Neural progenitor cell (in vitro differentiated cells): ENCODE measurements at places on chromosomes 6 and 20. TPM values are rescaled to one million over a fixed set of nuclear protein-coding genes. Genes with fewer than 3 reads are reported as not detected.
A peak's percentile ranks its signal among the peaks of the same experiment; 100 is the strongest.

DNA sequence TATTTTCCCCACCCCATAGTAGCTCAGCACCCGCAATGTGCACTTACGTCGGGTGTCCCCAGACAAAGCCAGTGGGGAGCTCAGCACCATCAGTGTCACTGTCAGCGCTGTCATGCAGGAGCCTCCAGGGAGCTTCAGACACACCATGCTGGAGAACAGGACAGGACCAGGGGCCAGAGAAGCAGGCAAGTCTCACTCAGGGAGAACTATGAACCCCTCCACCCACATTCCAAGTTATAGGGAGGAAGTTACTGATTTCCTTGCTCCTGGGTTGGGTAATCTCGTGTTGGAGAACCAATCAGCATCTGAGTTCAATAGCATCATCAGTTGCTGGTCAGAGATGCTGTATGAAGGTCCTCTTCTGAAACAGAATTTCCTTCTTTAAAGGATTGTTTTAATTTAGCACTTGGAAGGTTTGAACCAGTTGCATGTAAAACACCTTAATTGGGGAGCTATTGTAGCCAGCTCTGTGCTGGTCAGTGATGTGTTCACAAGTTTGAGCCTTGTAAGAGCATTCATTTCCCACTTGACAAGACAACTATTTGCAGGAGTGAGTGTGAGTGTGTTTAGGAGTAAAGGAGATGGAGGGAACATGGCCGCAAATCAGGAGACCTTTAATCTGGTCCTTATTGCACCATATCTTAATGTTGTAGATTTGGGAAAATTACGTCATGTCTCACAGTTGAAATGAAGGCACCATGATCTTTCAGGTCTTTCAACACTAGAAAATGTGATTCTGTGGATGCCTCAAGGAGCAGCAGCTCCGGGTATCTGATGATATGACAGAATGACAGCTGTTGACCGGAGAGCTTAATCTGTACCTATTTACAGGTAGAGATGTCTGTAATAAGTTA, at the start of gene HLA-DRB1:
Gene HLA-DRB1 (minus strand): TSS at position 253 of the 854 bp plus-strand sequence. CDS start 106 bp downstream, at position 147.
- peak; percentile 27 for DNase-seq
- peaks cover 18% of the 10 kb centered on the region for H3K27me3 ChIP-seq
- H3K4me1 ChIP-seq = peaks cover 5% of the 10 kb centered on the region
- H3K27ac ChIP-seq = no peak within 1 kb of the TSS

GRCh38 chr6:42742116-42742894, 3.6 kb downstream of the TBCC start:
- H3K4me3 ChIP-seq = no peak overlapping the region
- no peak for DNase-seq
- H3K27me3 ChIP-seq = no peaks in the 10 kb centered on the region

- no peaks in the 10 kb centered on the region for H3K4me1 ChIP-seq
- no peak overlapping the region for H3K4me3 ChIP-seq
- H3K27ac ChIP-seq = no peak overlapping the region
- H3K27me3 ChIP-seq = no peaks in the 10 kb centered on the region
- DNase-seq = no peak
These were observed 59.3 kb upstream of the AKAP12 start for GRCh38 chr6:151180330-151181048.

- no peaks in the 10 kb centered on the region for H3K27me3 ChIP-seq
- DNase-seq = peak; percentile 64
- no peak overlapping the region for H3K4me3 ChIP-seq
- H3K36me3 ChIP-seq = no peaks in the 10 kb centered on the region
- no peak overlapping the region for H3K27ac ChIP-seq
- no peaks in the 10 kb centered on the region for H3K4me1 ChIP-seq
These were observed 161.3 kb upstream of the GGTLC1 start for GRCh38 chr20:24149881-24150307.

DNA sequence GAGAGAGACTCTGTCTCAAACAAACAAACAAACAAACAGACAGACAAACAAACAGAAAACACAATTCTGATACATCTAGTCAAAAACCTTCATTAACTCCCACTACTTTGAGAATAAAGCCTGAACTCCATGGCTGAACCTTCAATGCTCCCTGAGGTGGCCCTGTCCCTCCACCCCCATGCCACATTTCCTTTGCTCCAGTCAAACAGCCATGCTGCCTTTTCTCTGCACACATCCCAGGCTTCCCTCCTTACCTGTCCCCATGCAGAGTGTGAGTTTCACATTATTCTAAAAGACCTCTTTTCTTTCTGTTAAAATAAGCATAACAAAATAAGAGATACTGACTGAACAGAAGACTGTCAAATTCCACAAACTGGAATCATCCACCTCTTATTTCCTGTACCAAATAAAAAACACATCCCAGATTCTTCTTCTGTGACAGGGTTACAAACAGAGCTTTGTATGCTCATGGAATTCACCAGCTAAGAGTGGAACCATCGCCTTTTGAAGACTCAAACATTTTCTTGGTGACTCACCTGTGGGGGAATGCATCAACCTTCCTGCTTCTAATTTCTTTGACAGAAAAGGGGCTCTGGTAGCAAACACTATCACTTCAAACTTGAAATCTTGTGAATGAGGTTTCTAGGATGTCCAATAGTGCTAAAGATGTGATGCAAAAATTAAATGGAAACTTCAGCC, 71.0 kb upstream of the SLC22A16 start:
- no peaks in the 10 kb centered on the region for H3K27me3 ChIP-seq
- no peak overlapping the region for H3K4me3 ChIP-seq
- no peak overlapping the region for H3K27ac ChIP-seq
- no peaks in the 10 kb centered on the region for H3K4me1 ChIP-seq
- no peaks in the 10 kb centered on the region for H3K36me3 ChIP-seq
- no peak for DNase-seq

DNA sequence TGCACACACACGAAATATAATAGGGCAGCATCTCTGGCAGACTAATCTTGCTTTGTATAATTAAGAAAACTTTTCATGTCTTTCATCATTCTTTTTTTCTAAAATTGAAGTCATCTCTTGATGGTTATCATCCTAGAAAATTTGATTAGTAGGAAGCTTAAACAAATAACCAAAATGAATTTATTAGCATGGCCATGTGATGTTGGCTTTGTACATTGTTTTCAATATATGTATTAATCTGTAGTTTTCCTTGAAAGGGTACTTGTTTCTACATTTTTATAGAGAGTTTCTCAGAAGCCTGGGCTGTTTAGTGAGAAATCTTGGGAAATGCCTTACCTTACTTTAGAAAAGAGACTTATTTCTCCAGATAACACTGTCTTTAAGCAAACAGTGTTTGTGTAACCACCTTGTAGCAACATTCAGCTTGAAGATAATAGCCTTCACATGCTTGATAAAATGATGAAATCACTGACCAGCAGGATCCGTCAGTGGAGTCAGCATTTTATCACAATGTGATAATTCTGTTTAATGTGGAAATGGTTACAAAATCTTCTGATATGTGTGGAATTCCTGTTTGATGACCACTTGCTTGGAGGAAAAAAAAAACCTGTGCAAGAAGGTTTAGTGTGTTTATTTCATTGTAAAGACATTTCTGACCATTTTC, 147.8 kb downstream of the MACROD2 start:
- no peak overlapping the region for H3K27ac ChIP-seq
- no peak for DNase-seq
- H3K36me3 ChIP-seq = no peaks in the 10 kb centered on the region
- no peak overlapping the region for H3K4me3 ChIP-seq
- H3K27me3 ChIP-seq = no peaks in the 10 kb centered on the region
- peaks cover 8% of the 10 kb centered on the region for H3K4me1 ChIP-seq

DNA sequence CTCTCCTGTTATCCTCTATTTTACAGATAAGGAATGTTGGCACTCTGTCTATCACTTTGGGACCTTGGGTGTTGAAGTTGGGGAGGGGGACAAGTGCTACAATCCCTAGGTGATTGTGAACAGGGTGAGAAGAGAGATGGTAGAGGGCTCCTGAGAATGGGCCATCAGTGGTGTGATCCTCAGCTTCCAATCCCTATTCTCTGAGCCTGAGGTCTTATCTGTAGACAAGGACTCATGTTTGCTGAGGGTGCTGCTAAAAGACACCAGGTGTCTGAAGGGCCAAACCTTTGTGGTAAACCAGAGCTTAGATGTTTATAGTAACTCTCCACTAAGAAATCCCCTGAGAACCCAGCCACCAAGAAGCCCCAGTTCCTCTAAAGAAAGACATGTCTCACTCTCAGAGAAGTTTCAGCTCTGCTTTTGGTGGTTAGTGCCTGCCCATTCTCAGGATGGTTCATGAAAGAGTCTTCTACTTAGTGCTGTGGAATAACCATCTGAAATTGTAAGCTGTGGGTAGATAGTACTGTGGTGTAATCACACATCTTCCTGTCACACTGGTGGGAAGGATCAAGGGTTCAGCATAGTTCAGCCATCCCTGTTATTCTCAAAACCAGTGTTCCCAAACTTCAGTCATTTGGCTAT, 58.2 kb upstream of the IL20RA start:
- DNase-seq = no peak
- H3K4me3 ChIP-seq = no peak overlapping the region
- no peak overlapping the region for H3K27ac ChIP-seq
- H3K36me3 ChIP-seq = no peaks in the 10 kb centered on the region

- DNase-seq = no peak
- peaks cover 51% of the 10 kb centered on the region for H3K27me3 ChIP-seq
- no peaks in the 10 kb centered on the region for H3K36me3 ChIP-seq
- H3K27ac ChIP-seq = no peak overlapping the region
- peaks cover 6% of the 10 kb centered on the region for H3K4me1 ChIP-seq
These were observed 93.8 kb upstream of the SIRPA start for GRCh38 chr20:1801225-1801928.

- H3K4me3 ChIP-seq = no peak overlapping the region
- H3K27ac ChIP-seq = no peak overlapping the region
- H3K4me1 ChIP-seq = no peaks in the 10 kb centered on the region
- H3K36me3 ChIP-seq = no peaks in the 10 kb centered on the region
These were observed 191.2 kb downstream of the MANEA start for GRCh38 chr6:95768539-95768938.

DNA sequence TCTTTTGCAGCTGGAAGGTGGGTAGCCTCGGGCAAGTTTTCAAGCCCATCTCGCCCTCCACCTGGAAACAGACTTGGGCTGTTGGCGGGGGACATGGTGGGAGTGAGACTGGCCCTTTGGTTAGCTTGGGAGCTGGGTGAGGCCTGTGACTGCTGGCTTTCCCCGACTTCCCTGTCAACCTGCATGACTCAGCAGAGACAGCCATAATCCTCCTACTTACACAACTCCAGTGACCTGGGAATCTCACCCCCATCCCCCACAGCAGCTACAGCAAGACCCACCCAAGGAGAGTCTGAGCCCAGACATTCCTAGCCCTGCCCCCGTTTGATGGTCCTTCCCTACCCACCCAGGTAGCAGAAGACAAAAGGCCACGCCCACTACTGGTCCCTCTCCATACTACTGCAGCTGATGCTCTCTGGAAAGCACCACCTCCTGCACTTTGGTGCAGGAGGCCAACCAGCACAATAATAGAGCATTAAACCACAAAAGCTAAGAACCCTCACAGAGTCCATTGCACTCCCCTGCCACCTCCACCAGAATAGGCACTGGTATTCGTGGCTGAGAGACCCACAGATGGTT, 188.4 kb downstream of the TRDN start:
- H3K27me3 ChIP-seq = no peaks in the 10 kb centered on the region
- H3K4me3 ChIP-seq = no peak overlapping the region
- no peak for DNase-seq

DNA sequence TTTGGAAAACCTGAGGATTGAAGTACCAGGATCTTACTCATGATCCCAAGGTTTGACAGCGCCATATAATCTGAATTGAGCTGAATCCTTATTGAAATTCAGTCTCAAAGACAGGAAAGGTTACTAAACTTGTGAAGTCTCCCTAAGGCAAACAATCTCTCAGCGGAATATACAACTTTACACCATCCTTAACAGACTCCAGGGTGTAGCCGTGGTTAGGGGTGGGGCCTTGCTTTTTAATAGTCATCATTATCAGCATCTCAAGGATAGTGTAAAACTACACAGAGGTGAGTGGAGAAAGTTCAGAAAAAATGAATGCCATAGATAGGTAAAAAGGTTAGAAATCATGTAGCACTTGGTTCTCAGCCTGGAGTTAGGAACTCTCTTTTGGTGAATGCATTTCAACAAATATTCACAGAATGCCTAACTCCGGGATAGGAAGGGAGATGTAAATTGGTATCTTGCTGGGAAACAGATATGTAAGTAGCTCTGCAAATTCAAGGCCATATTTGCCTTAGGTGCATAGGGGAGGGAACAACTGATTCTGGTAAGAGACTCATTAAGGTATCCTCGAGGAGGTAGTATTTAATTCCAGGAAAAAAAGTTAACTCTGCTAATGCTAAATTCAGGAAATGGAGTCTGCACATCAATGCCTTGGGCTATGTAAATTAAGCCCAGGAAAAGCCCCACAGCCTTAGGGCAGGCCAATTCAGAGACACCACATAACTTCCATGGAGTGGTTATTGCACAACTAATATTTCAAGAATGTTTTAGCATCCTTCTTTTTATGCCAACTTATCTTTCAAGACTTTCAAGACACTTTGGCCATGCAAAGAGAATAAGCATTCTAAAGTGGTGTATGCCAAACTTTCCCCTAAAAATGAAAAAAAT, 61.6 kb downstream of the SNAP25 start:
- no peaks in the 10 kb centered on the region for H3K27me3 ChIP-seq
- no peaks in the 10 kb centered on the region for H3K4me1 ChIP-seq
- H3K36me3 ChIP-seq = no peaks in the 10 kb centered on the region

DNA sequence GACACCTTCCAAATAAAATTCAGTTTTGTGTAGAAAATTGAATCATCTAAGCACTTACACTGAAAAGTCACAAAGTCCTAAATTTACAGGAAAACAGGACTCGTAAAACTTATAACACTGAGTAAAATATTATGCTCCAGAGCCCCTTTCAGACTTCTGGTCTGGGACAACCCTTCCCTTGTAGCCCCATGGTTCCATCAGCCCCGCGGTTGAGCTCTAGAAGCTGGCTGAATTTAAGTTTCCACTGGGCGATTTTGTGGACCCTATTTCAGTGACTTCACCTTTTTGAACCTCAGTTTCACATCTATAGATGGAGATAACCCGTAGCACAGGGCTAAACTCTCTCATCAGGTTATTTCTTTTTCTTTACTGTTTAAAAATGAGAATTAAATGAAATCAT, 117.7 kb upstream of the BACH2 start:
- no peak overlapping the region for H3K27ac ChIP-seq
- no peaks in the 10 kb centered on the region for H3K27me3 ChIP-seq
- DNase-seq = no peak
- H3K36me3 ChIP-seq = no peaks in the 10 kb centered on the region
- H3K4me1 ChIP-seq = peaks cover 19% of the 10 kb centered on the region

- peaks cover 92% of the 10 kb centered on the region for H3K27me3 ChIP-seq
- H3K27ac ChIP-seq = no peak overlapping the region
- peaks cover 10% of the 10 kb centered on the region for H3K4me1 ChIP-seq
- no peaks in the 10 kb centered on the region for H3K36me3 ChIP-seq
- no peak for DNase-seq
These were observed 208.9 kb upstream of the FOXQ1 start for GRCh38 chr6:1103021-1103420.

GRCh38 chr6:67411036-67411435, 1224.0 kb upstream of the ADGRB3 start:
- H3K27me3 ChIP-seq = no peaks in the 10 kb centered on the region
- no peaks in the 10 kb centered on the region for H3K36me3 ChIP-seq
- no peak overlapping the region for H3K4me3 ChIP-seq
- H3K4me1 ChIP-seq = no peaks in the 10 kb centered on the region
- no peak for DNase-seq
- no peak overlapping the region for H3K27ac ChIP-seq

GRCh38 chr6:29509711-29510110, 22.0 kb upstream of the MAS1L start:
- H3K36me3 ChIP-seq = no peaks in the 10 kb centered on the region
- no peak overlapping the region for H3K27ac ChIP-seq
- no peak overlapping the region for H3K4me3 ChIP-seq
- no peaks in the 10 kb centered on the region for H3K27me3 ChIP-seq

Gene SLC35F1
- 17.7 and 24.3 TPM in 2 replicates for total RNA-seq

Gene CALHM6
- total RNA-seq = 1.3 TPM in 1 of 2 replicates, not detected in the other

Gene SLA2
- 0.21 and 0.50 TPM in 2 replicates for total RNA-seq

Gene TPX2
- total RNA-seq = 226 and 278 TPM in 2 replicates

Gene C20orf141
- not detected in 2 replicates for total RNA-seq

Gene NFATC2
- total RNA-seq = 0.19 and 0.25 TPM in 2 replicates

Gene KCNB1
- 0.97 and 1.0 TPM in 2 replicates for total RNA-seq

Gene STMN3
- 3.3 and 6.1 TPM in 2 replicates for total RNA-seq

Gene OLIG3
- not detected in 2 replicates for total RNA-seq
